ENCODE measurements at places on chromosomes 4 and X. TPM values are rescaled to one million over a fixed set of nuclear protein-coding genes. Genes with fewer than 3 reads are reported as not detected.

Gene TEC
- polyA plus RNA-seq, result 0.80 TPM

Gene PABPC1L2A
- not detected for polyA plus RNA-seq

Gene LGI2
- 0.08 TPM for polyA plus RNA-seq

Gene IL3RA
- 3.4 TPM for polyA plus RNA-seq

Gene MTCP1
- 2.3 TPM for polyA plus RNA-seq

Gene FBXW7
- polyA plus RNA-seq, result 17.1 TPM

Gene CD40LG
- not detected for polyA plus RNA-seq

Gene SPON2
- polyA plus RNA-seq, result 6.4 TPM

Gene COX7B2
- not detected for polyA plus RNA-seq

Gene XAGE2
- polyA plus RNA-seq, result not detected

Gene SPANXC
- not detected for polyA plus RNA-seq

Gene P2RY8
- 2.0 TPM for polyA plus RNA-seq

Gene TIMM8A
- polyA plus RNA-seq, result 13.8 TPM

Gene VCX3A
- not detected for polyA plus RNA-seq

Gene GPR50
- polyA plus RNA-seq, result not detected

Gene NPY5R
- polyA plus RNA-seq, result 0.23 TPM

Gene F8A2
- not detected for polyA plus RNA-seq

Gene SLC6A14
- polyA plus RNA-seq, result 0.01 TPM

Gene ERVMER34-1
- polyA plus RNA-seq, result not detected

Gene ZFP92
- polyA plus RNA-seq, result 0.16 TPM

Gene MCF2
- not detected for polyA plus RNA-seq

Gene PDE5A
- 0.60 TPM for polyA plus RNA-seq

Gene ZFYVE28
- 2.9 TPM for polyA plus RNA-seq

Gene F11
- not detected for polyA plus RNA-seq

Gene TRO
- 0.18 TPM for polyA plus RNA-seq

Gene CUL4B
- polyA plus RNA-seq, result 6.0 TPM

Gene N4BP2
- 1.6 TPM for polyA plus RNA-seq

Gene MAGEB1
- polyA plus RNA-seq, result not detected

Gene EOLA2
- 25.2 TPM for polyA plus RNA-seq

Gene ABCG2
- polyA plus RNA-seq, result 0.09 TPM

Gene TRMT44
- 5.0 TPM for polyA plus RNA-seq

Gene SORCS2
- 0.32 TPM for polyA plus RNA-seq

Gene PCDH11X
- polyA plus RNA-seq, result not detected

Gene SPANXA2
- polyA plus RNA-seq, result not detected

Gene GATB
- 23.8 TPM for polyA plus RNA-seq

Gene KIAA1210
- not detected for polyA plus RNA-seq

Gene XPNPEP2
- 0.41 TPM for polyA plus RNA-seq

Gene AR
- polyA plus RNA-seq, result 3.6 TPM

Gene ZAR1
- polyA plus RNA-seq, result not detected

Gene FABP2
- 0.26 TPM for polyA plus RNA-seq

Gene EPGN
- not detected for polyA plus RNA-seq

Gene ZCCHC12
- polyA plus RNA-seq, result 0.07 TPM

Gene ARHGAP36
- 0.08 TPM for polyA plus RNA-seq

Measured in psoas muscle (tissue), 8 donors.